ENCODE measurements at places on chromosomes 6 and 20.

GRCh38 chr6:33315793-33316602 is 1.5 kb downstream of the ZBTB22 start:
- DNase-seq: no peak

DNA sequence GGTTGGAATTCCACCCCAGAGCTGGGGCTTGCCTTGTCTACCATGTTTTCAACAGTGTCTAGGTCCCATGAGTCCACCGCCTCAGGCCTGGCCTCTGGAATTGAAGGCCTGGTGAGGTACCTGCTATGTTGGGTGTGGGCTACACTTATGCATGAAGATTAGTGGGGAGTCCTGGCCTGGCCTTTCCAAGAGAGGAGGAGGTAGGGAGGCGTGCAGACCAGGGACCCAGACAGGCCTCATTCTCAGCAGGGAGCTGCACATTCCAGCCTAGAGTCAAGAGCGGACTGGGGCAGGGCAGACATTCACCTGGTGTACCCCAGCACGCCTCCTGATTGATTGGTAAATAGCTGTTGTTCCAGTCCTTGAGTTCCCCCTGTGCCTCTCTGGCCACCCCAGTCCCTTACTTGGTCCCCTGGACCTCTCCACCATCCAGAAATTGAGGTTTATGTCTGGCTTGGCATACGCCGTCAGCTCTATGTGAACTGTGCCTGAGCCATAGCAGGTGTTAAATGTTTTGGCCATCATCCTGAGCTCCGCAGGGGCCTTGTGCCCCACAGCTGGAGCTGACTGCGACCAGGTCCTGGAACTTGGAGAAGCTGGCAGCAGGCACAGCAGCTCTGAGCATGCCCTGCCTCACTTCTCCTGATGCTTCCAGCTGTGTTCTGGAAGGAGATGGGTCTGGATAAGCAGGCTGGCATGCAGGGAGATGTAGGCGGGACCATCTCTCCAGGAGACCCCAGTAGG is 8.2 kb upstream of the VEGFA start:
- no peak for DNase-seq

DNA sequence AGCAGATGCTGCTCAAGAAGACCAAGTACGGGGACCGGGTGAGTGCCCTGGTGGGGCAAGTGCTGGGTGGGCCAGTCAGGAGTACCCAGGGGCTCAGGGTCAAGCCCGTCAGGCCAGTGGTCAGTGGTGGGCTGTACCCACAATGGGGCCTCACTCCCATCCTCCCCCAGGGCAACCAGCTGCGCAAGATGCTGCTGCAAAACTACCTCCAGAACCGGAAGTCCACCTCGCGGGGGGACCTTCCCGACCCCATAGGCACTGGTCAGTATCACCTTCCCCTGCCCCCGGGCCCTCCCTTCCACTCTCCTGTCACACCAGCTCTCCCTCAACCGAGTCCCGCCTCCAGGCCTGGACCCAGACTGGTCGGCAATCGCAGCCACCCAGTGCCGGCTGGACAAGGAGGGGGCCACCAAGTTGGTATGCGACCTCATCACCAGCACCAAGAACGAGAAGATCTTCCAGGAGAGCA is 27.0 kb downstream of the UQCC2 start:
- no peak for DNase-seq

DNA sequence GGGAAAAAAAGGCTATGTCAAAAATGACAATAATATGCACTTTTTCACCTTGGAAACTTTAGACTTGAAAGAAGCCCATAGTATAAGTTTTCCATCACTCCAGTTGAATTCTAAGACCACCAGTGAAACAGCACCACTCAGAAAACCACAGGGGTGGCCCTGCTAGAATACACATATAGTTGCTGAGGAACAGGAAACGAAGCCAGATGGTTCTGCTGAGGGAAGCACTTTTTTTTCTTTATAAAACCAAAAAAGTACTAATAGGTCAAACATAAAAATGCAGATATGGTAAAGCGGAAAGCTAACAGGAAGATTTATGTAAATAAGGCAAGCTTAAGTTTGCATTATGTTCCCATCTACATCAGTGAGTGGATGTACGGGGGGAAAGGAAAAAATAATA is 303.9 kb downstream of the FOXC1 start:
- DNase-seq: no peak

GRCh38 chr6:73174646-73175045 is 50.6 kb downstream of the KHDC1L start:
- no peak for DNase-seq

DNA sequence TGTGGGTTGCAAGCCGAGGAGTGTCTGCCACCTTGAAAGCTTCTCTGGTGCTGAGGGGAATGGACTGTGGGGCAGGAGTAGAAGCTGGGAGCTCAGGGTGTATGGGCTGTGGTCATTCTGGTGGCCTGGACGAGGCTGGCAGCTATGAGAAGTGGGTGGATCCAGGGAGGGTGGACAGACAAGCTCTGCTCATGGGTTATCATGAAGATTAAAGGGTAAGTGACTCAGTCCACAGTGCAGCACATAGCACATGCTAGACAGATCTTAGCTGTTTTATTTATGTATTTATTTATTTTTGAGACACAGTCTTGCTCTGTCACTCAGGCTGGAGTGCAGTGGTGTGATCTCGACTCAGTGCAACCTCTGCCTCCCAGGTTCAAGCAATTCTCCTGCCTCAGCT is 13.8 kb downstream of the RSPO4 start:
- no peak for DNase-seq

DNA sequence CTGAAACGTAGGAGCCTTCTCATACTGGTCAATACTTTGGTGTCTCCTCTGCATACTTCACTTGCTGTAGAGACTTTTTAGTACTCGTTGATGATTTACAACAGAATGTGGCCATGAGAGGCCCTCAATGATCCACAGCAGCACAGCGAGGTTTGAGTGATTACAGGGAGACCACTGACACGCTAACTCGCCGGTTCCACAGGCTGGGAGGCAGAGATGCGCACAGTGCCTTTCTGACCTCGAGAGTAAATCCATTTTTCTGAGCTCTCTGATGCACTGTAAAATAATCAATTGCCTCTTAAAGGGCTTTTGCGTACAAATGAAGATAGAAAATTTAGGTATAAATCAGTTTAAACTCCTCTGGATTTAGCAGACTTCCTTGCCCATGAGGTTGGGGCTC is 56.2 kb upstream of the TBC1D7 start:
- DNase-seq: no peak

- no peak for DNase-seq
Observed at GRCh38 chr20:60172346-60172984, 214.2 kb downstream of the CDH26 start.

Measured in activated CD4-positive, alpha-beta T cell treated with anti-CD3 and anti-CD28 coated beads for 4 hours (primary cell).